ENCODE measurements at places on chromosomes 3 and 15.

DNA sequence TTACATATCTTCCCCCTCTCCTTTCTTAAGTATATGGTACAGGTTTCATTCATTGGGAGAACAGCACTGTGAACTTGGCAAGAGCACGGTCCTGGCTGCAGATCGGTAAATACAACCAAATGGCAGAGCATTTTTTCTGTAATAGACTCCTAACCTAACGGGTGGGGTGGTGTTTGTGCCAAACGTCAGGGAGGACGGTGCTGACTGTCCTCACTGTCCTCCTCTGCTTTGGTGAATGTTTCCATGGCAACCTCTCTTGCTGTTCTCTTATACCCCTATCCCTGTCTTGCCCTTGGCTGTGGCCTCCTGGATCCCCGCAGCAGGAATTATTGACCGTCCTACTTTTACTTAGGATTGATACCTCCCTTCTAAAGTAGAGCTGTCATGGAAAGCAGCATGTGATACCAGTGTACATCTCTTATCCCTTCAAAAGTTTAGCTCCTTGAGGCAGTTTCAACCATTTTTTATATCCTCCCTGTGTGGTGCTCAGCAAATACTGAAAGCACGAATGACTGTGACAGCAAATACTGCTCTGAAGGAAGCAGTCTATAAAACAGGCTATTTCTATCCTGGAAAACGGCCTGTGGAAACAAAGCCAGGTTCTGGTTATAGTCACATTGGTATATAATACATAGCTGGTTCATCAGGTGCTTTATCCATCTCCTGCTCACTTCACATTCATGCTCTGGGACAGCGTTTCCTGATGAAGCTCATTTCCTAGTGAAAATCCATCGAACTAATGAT is 275.4 kb upstream of the C2CD4B start:
- DNase-seq: no peak

DNA sequence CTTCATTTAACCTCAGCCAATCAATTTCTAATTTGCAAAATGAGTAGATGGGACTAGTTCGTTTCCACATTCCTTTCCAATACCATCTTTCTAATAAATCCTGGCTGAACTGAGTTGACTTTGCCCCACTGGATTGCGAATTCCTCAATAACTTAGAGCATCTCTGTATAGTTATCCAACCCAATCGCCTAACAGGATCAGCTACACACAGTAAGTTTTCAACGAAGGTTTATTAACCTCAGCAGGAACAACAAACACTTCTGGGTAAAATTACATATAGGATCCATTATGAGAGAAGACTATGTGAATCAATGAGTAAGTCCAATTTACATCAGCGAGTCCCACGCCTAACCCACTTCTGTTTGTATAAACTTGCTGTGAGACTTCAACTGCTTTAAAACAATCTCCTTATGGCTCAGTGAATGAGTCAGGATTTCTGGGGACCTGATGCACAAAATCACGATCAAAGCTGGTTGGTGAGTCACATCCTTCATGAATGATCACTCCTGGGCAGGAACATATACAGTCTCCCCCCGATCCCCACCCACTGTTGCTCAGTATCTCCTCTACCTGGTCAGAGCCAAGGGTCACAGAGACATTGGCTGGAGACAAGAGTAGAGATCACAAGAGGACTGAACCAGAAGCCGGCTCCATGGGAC is 142.8 kb downstream of the EDEM1 start:
- DNase-seq: peak; percentile 8

DNA sequence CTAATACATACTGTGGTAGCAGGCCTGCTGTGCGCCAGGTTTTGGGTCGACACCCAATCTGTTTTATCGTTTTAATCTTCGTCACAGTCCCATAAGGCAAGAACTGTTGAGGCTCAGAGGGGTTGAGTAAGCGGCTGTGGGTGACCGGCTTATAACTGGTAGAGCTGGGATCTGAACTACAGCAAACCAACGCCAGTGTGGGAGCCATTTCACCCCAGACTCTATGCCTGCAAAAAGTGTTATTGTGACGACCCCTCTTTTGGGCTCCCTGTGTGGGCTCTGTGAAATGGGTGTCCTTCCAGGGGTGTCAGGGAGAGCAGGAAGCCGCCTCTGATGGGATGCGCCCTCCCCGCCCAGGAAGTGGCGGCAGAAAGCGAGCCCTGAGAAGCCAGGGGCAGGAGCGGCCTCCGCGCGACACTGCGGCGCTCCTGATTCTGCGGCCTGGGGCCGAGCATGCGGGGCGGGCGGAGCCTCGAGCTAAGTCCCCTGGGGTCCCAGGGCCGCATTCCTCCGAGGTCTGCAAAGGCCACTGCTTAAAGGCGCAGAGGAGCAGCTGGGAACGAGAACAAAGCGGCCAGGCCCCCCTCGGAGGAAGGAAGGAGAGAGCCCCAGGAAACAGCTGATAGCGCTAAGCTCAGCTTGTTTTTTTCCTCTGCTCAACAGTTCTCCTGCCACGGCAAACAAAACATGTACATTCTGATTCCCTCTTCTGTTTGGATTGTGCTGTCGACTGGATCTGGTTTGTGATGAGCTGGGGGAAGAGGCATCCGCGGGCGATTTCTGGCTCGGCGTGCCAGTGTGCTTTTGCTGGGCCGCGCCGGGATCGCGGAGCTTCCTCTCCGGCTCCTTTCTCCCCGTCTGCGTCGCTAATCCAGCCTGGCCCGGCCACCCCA is 33.9 kb downstream of the GRK7 start:
- peak; percentile 57 for DNase-seq

DNA sequence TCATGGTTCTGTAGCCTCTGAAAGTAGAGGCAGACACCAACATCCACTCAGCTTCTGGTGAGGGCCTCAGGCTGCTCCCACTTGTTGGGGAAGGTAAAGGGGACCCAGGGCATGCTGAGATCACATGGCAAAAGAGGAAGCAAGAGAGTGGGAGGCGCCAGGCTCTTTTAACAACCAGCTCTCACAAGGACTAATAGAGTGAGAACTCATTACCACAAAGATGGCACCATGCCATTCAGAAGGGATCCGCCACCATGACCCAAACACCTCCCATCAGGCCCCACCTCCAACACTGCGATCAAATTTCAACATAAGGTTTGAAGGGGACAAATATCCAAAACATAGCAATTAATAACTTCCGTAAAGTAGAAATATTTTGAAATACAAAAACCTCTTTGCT is 192.3 kb downstream of the OCA2 start:
- DNase-seq: no peak

- no peak for DNase-seq
Measured at GRCh38 chr15:70045045-70045444, 52.7 kb downstream of the TLE3 start.

- no peak for DNase-seq
Measured at GRCh38 chr3:12288182-12289129, at the start of gene PPARG. Gene PPARG, plus strand, starts transcription at chr3:12289070. Its CDS starts 90,642 bp downstream, at chr3:12379712.

- DNase-seq: no peak
Measured at GRCh38 chr3:192684151-192684550, 43.2 kb downstream of the FGF12 start.
